Small intestine (tissue), 16 donors: ENCODE measurements at places on chromosomes 4 and X. TPM values are rescaled to one million over a fixed set of nuclear protein-coding genes. Genes with fewer than 3 reads are reported as not detected.

Gene CWH43
- not detected for polyA plus RNA-seq

Gene ANKRD50
- polyA plus RNA-seq: 15.5 TPM

Gene PABPC1L2B
- not detected for polyA plus RNA-seq

Gene DGAT2L6
- 0.06 TPM for polyA plus RNA-seq

Gene RTL3
- polyA plus RNA-seq: not detected

Gene SPANXN3
- 6.2 TPM for polyA plus RNA-seq

Gene SHISA3
- 12.8 TPM for polyA plus RNA-seq

Gene AMER1
- polyA plus RNA-seq: 4.9 TPM

Gene FRMD7
- not detected for polyA plus RNA-seq

Gene USP27X
- 0.81 TPM for polyA plus RNA-seq

Gene DRD5
- 0.19 TPM for polyA plus RNA-seq

Gene BCORL1
- polyA plus RNA-seq: 1.8 TPM

Gene NKX3-2
- polyA plus RNA-seq: 0.24 TPM

Gene CBLL2
- not detected for polyA plus RNA-seq

Gene SYTL4
- polyA plus RNA-seq: 3.8 TPM

Gene HELT
- not detected for polyA plus RNA-seq

Gene KCNE5
- polyA plus RNA-seq: not detected

Gene GYPE
- polyA plus RNA-seq: 0.27 TPM

Gene TAF7L
- polyA plus RNA-seq: not detected

Gene PRSS12
- polyA plus RNA-seq: 12.7 TPM

Gene HPGD
- polyA plus RNA-seq: 60.9 TPM

Gene CITED1
- polyA plus RNA-seq: 2.0 TPM

Gene QRFPR
- polyA plus RNA-seq: not detected

Gene PWWP3B
- polyA plus RNA-seq: not detected

Gene MGAT4D
- polyA plus RNA-seq: not detected

Gene SUPT20HL2
- polyA plus RNA-seq: not detected

Gene KLHL2
- 7.8 TPM for polyA plus RNA-seq

Gene COL25A1
- 0.56 TPM for polyA plus RNA-seq

Gene CT45A2
- polyA plus RNA-seq: not detected

Gene SOWAHB
- 7.3 TPM for polyA plus RNA-seq
